ENCODE measurements at places on chromosomes 7 and 10.

- no peak for ATAC-seq
These were observed 186.1 kb downstream of the SRPK2 start for GRCh38 chr7:105202616-105203015.

DNA sequence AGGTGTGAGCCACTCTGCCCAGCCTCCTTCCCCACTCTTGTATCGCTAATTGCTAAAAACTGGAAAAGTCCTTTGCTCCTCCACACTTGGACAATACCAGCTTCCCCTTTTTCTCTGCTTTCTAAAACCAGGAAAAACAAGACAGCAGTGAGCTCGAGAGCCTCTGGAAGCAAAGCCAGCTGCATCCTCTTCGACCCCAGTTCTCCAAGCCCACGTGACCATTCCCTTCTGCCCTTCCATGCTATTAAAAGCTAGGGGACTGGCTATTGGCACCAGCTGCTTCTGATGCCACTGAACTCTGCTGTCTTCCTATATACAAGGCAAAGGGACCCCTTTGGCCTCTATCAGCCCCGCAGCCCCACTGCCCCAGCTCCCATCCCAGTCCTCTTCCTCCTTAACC, 92.2 kb downstream of the SPDYE5 start:
- ATAC-seq: no peak

- no peak for ATAC-seq
These were observed 347 bp downstream of the LBX1 start for GRCh38 chr10:101228966-101229265.

GRCh38 chr7:130970196-130970595, 236.2 kb upstream of the KLF14 start:
- no peak for ATAC-seq

- ATAC-seq: peak; percentile 90
These were observed 18.3 kb downstream of the FZD9 start for GRCh38 chr7:73451780-73452398.

DNA sequence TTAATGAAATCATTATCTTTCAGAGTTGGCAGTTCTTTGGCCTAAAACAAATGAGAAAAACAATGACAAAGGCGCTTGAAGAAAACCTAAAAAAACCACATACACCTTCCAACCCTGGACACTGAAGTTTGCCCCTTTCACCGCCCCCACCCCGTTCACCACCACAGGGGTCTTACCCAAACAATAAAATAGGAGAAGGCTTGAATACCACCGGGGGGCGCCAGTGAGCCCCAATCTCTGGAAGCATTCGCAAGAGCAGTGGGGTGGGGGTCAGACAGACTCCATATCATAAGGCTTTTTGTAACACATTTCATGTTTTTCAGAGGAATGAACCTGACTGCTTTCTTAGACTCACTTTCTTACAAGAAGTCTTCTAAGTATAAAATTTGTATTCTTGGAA, 163.6 kb downstream of the PIP4K2A start:
- no peak for ATAC-seq

DNA sequence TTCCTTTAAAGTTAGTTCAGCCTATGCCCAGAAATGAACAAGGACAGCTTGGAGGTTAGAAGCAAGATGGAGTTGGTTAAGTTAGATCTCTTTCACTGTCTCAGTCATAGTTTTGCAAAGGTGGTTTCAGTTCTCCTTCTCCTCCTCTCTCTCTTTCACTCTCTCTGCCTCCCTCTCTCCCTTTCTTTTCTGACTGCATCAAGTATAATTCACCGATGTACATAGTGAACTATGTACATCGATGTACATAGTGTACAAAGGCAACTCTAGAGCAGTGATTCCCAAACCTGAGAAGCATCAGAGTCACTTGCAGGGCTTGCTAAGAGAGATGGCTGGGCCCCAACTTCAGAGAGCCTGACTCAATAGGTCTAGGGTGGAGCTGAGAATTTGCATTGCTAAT, 1259.7 kb downstream of the TYW1 start:
- no peak for ATAC-seq

GRCh38 chr10:74973741-74974392, 137.6 kb upstream of the SAMD8 start:
- no peak for ATAC-seq

DNA sequence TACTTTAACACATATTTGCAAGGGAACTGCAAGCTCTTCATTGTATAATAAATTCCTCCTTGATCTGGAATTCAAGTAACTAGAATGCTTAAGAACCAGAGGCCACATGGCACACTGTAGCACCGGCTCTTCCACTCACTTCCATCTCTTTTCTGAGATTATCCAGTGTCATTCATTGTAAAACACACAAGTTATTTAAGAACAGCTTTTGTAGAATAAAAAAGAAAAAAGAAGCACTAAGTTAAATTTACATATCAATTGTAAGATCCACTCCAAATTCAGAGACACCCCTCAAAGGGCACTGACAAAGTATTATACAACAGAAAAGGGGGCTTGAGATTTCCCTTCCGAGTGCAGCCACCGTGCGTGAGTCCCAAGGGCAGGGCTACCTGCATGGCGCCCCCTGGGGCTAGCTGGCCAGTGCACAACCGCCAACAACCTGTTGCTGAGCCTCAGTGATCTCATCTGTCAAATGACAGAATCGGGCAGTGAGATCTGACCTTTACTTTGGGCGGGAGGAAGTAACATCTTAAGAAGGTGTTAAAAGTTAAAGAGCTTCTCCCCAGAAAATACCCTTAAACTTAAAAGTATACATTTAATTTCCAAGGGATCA, 12.5 kb downstream of the GLI3 start:
- ATAC-seq: no peak

DNA sequence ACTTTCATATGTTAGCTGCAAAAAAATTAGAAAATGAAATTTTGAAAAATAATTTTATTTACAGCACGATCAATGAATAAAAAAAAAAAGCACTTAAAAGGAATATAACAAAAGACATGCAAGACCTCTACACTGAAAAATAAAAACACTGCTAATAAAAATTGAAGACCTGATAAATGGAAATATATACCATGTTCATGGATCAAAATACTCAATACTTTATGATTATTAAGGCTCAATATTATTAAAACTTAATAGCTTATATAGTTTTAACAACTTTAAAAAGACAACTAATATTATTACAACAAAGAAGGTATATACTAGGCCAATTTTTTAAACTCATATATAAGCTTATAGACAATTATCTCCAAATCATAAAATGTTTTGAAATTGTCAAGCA, 143.0 kb downstream of the GFRA1 start:
- ATAC-seq: no peak

DNA sequence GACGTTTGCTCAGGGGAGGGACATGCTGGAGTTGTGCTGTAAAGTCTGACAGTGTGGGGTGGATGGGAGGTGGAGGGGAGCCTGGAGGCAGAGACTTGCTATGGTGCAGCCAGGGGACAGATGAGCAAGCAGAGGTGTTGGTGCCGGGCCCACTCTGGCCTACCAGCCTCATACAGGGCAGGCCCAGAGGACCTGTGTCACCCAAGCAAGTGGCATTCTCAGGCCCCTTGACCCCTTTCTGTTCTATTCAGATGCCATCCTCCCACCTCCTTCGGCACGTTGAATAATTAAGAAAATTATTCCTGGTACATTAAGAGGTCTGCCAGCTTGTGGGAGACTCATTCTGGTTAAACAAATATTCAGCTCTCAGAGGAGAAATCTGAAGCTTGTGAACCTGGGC, 8.5 kb downstream of the WDFY4 start:
- peak; percentile 6 for ATAC-seq

GRCh38 chr7:5892498-5892897, 6.0 kb upstream of the CCZ1 start:
- ATAC-seq: no peak

DNA sequence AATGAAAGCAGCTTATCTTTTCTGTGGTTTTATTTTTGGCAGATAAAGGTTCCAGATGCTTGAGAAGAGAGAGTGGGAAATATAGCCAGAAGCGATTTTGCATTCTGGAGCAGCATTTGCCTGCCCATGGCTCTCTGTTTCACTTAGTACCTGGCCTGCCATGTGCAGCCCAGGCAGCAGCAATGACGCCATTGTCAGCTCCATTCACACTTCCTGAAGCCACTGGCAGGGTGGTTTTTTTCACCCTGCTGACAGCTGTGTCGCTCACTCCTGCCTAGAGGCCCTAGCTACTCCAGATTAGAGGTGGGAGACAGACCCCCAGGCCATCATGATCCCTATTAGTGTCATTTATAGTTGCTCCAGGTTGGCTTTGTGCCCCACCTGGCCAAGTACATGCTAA, 30.1 kb upstream of the NEUROD6 start:
- ATAC-seq: no peak

Data from esophagus mucosa (tissue), 1 donor.